Activated CD4-positive, alpha-beta T cell treated with anti-CD3 and anti-CD28 coated beads, Interleukin-10, Interleukin-2, amounts not matched to agents 100 ng/mL and 50 ng/mL, durations not matched to agents 16 hours and 8 hours (primary cell): ENCODE measurements at places on chromosomes 6 and 20.
A peak's percentile ranks its signal among the peaks of the same experiment; 100 is the strongest.

- DNase-seq: peak; percentile 3
Measured at GRCh38 chr20:61253264-61253639, 1.2 kb downstream of the CDH4 start.

- DNase-seq: no peak
Measured at GRCh38 chr6:109336221-109336961, 45.9 kb downstream of the CD164 start.

DNA sequence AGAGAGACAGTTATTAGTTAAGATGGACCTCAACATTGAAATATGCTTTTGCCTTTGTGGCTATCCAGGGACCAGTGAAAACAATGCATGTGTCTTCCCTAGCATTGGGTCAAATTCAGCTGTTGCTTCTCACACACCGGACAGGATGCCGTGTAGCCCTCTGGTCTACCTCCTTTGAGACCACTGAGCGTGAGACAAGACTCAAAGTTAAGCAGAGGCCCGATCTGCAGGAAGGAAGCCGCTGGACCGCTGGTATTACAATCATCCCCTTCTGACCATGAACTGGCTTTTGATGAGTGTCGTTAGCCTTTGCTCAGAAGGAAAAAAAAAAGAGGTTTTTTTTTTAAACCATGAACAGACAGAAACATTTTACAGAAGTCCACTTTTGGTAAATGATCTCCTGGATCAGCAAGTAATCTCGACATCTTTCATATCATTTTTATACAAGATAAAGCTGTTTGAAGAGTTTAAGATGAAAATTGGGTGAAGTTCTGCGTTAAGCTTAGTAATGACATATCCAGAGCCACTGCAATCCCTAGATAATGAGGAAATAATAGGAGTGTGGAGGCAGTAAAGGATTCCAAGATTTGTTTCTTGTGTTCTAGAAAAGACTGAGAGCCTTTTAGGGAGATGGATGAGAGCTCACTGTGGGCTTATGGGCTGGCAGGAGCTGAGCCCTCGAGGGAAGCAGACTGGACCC, 622.8 kb downstream of the QKI start:
- no peak for DNase-seq

- peak; percentile 87 for DNase-seq
Measured at GRCh38 chr6:34237722-34238584, 1.3 kb downstream of the HMGA1 start.

DNA sequence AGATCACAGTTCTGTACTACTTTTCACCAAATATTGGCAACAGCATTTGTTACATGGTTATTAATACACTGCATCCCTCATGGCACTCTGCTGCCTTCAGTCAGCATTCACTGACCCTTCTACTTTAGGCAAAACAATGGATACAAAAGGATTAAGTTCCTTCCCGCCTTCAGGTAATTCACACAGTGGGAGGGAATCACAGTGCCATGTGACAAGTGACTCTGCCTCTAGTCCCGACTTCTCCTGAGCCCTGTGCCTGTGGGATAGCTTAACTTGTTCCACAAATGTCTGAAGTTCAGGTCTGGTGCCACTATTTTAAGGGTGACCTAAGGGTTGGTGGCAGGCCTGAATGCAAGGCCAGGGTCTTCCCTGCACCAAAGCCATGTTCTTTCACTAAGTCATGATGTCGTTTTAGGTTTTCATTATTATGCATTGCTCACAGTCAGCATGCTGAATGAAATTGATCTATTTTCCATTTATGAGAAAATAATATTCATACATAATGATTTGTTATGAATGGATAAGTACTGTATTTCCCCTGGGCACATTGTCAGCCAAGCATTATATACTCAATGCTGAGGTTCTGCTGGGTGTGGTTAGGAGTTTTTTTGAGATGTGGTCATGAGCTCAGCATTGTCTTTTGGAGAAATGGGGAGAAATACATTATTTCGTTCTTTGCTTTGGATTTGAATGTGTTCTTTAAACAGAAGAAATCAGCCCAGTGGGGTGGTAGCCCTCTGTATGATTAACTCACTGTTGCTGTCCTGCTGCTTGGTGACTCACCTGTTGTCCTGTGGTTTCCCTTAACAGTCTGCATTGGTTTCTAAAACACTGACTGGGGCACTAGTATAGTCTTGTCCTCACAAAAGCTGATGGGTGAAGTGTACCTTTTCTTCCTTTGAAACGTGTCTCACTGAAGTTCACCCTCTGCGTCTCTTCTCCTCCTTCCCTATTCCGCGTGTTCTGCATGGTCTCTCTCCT, 66.4 kb downstream of the AFDN start:
- peak; percentile 33 for DNase-seq

DNA sequence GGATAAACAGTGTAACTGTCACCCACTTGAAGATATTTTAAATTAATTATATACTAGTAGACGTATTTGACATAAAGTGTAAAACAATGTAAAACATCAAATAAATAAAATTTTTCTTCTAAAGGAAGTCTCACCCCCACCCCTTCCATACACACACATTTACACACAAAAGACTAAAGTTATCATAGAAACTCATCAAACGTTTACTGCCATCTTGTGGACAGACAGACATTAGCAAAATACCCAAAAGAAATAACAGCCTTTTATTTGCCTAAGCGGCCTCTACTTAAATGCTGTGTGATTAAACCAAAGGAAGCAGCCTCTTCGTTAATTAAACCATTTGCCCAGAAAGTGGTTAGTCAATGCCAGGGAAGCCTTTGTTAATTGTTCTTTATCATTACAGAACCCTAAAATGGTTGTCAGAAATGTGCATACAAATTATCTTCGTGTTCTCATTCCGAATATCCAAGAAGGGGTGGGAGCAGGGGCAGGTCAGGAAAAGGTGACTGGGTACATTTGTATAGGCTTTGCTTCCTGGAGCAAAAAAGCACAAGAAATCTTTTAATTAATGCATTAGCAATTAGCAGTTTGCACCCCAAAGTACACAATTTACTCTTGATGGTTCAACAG, 176.2 kb upstream of the SASH1 start:
- peak; percentile 35 for DNase-seq

GRCh38 chr20:45649312-45649863, 18.3 kb upstream of the WFDC9 start:
- no peak for DNase-seq

GRCh38 chr6:161239001-161239400, 34.9 kb downstream of the AGPAT4 start:
- no peak for DNase-seq

DNA sequence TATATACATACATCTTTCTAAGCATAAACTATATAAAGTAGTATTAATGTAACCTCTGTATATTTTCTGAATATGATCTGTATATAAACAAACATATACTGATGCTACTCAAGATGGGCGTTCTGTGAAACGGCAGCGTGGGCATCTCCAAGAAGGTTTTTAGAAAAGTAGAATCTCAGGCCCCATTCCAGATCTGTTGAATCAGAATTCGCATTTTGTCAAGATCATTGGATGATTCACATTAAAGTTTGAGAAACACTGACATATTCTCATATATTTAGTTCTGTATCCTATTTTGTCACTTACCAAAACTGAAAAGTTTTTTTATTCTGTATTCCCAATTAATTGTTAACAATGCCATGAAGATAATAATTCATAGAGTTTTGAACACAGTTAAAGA, 5.5 kb downstream of the C6orf141 start:
- no peak for DNase-seq

DNA sequence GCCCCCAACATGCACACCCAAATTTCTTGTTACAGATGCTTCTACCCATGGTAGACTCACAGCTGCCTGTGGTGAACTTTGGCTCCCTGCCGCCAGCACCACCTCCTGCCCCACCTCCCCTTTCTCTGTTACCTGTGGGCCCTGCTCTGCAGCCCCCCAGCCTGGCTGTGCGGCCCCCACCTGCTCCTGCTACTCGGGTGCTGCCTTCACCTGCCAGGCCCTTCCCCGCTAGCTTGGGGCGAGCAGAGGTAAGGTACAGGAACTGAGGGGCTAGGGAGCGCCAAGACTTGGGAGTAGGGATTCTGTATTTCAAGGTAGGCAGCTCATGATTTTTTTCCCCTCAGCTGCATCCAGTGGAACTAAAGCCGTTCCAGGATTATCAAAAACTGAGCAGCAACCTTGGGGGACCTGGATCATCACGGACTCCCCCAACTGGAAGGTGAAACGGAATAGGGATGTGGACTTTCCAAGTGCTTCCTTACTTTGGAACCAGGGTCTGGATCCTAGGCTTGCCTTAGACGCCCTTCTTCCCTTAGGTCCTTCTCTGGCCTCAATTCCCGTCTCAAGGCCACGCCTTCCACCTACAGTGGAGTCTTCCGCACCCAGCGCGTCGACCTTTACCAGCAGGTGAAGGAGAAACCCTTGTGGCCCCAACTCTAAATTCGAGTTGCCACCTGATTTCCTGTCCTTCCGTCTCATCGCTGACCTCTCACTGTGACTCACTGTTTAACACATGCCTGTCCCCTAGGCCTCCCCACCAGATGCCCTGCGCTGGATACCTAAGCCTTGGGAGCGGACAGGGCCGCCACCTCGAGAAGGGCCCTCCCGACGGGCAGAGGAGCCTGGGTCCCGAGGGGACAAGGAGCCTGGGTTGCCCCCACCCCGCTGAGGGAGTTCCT, 15.5 kb downstream of the BAG6 start:
- no peak for DNase-seq

GRCh38 chr20:64261138-64261537, 5.6 kb downstream of the PCMTD2 start:
- no peak for DNase-seq

DNA sequence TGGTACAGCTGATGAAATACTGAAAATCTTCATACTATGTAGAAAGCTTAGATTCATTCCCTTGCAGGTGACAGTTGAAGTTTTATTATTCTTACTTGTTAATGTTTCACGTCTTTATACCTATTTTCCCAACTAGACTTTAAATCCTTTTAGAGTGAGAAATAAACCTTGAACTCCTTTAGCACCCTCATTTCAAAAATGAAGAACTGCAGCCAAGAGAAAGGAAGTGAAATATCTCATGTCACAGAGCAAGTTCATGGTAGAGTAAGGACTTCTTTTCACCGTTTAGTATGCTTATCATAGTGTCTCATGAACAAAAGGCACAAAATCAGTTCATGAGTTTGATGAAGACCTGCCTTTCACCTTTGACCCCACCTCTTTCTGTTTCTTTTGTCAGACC, 38.5 kb downstream of the ORC3 start:
- no peak for DNase-seq

DNA sequence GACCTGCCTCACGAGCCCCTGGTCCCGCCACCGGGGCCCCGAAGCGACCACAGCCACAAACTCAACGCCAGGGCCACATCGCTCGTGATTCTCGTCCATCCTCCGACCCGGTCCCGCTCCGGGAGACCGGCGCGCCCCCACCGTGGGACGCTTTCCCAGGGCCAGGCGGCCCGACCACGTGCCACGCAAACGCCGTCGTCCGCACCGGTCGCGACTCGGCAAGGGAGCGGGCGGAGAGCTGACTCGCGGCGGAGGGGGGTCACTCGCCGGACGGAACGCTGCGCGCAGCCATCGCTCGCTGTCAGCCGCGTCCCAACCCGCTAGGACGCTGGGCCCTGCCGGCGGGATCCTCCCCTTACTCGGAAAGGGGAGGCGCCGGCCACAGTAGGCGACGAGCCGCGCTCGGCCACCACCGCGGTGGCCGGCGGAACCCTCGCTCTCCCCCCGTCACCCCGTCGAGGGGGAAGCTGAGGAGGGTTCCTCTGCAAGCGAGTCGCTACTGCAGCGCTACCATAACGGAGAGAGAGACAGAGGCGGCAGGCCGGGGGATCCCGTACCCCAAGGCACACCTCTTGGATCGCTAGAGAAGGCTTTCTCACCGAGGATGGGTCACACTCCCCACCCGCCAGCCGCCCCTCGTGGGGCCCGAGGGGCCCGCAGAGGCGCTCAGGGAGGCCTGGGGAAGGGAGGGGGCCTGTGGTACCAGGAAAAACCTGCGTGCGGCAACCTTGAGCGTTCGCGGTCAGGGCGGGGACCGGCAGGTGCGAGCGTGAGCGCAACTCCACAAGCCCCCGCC, 511.8 kb upstream of the ZNF337 start:
- DNase-seq: no peak

- no peak for DNase-seq
Measured at GRCh38 chr6:29419516-29419915, 4.8 kb downstream of the OR12D1 start.

GRCh38 chr6:147768969-147769368, 260.5 kb downstream of the SAMD5 start:
- no peak for DNase-seq

DNA sequence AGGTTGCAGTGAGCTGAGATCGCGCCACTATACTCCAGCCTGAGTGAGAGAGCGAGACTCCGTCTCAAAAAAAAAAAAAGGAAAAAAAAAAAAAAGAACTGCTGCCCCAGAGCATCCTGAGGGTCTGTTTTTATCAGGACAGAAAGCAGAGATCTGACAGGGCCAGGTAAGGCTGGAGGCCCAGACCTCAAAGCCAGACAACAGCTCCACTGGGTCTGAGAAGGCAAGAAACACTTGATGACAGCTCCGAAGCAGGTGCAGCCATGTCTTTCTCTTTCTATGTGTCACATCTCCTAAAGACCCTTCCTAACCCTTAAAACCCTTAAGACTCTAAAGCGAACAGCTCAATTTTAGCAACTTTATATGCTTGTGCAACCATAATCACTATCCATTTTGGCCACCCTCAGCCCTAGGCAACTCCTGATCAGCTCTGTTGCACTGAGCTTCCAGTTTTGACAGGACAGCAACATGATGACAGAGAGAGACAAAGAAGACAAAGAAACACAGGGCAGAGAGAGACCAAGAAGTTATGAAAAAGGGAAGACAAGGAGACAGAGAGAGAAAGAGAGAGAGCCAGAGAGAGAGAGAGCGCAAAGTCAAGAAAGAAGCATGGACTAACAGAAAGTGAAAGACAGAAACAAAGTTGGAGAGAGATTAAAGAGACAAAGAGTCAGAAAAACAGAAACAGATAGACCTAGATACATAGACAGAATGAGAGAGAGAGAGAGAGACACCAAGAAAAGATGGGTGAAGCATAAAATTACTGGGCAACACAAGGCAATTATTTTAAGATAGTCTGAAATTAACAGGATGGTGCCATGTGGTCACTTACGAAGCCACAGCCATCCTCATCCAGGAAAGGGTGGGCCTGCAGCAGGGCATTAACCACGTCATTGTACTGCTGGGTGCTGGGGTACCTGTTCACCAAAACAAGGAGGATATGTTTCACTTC, 39.2 kb downstream of the SAMD3 start:
- peak; percentile 51 for DNase-seq

GRCh38 chr20:5127204-5127858, 523 bp downstream of the CDS2 start:
- DNase-seq: peak; percentile 82

DNA sequence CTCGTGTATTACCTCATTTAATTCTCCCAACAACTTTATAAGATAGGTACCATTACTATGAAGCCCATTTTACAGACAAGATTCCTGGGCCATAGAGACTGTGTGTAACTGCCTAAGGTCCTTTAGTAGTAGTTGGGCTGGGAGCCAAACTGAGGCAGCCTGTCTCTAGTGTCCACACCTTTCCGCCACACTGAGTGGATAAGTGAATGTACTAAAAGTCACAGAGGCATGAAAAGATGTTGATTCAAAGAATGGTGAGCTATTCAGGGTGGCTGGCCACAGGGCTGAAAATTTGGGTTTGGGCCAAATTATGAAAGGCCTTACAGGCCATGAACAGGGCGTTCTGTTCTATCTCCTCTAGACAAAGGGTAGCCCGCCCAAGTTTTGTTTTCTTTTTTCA, 11.0 kb downstream of the CD24 start:
- no peak for DNase-seq
